Brain microvascular endothelial cell (primary cell): ENCODE measurements at places on chromosomes 6 and 20.

DNA sequence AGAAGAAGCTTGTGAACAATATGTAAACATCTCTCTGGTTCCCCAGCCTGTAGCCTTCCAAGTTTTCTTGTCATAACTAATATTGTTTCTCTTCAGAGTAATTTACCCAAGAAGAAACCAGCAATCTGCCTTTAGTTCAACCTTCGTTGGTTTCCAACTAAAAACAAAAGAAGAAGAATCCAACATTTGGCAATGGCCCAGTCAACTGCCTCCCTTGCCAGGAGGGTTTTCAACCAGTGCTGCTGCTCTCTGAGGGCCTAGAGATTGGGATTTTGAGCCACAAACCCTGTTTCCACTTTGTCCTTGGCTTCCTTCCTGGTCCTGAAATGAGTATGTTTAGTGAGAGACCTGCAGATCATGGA lies 395.8 kb upstream of the CNR1 start:
- DNase-seq: no peak

DNA sequence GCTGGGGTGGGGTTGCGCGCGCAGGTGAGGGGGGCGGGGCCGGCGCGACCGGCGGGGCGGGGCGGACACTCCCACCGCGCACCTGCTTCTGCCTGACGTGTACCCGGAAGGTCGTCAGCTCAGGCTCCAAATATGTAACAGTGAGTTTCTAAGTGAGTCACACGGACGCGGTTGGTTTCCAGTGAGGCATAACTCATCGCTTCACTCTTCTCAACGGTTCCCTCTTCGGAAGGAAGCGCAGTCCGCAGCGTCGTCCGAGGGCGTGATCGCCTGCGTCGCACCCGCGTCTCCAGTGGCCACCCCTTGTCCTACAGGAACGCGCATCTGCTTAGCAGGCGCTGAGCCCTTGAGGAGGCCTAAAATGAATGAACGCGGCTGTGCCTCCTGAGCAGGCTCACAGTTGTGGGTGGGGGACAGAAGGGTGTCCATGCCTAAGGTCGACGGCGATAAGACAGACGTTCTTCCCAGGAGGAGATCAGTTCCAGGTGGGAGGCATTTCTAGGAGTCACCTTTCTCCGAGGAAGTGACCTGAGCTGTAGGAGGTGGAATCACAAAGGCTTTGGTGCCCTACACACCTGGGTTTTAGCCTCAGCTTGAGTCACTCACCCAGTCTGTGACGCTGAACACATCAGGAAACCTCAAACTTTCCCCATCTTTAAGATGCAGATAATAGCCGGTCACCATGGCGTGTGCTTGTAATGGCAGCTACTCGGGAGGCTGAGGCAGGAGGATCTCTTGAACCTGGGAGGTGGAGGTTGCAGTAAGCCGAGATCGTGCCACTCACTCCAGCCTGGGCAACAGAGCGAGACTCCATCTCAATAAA lies 50.9 kb upstream of the EZR start:
- peak; percentile 96 for DNase-seq

DNA sequence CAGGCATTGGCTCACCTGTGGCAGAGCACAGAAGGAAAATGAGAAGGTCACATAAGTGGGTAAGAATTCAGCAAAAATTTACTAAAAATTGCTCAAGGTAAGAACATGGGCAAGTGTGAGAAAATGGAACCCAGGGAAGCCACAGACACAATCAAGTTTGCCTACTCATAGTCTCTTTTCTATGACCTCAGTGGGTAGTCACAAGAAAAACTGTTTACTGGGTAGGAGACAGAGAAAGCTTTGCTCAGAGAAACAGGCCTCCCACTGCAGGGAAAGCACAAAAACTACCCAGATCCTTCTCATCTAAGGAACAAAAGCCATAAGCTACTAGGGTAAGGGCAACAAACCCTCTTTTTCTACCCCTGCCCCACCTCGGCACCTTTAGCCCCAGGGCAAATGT lies 35.2 kb downstream of the FAM184A start:
- DNase-seq: no peak

DNA sequence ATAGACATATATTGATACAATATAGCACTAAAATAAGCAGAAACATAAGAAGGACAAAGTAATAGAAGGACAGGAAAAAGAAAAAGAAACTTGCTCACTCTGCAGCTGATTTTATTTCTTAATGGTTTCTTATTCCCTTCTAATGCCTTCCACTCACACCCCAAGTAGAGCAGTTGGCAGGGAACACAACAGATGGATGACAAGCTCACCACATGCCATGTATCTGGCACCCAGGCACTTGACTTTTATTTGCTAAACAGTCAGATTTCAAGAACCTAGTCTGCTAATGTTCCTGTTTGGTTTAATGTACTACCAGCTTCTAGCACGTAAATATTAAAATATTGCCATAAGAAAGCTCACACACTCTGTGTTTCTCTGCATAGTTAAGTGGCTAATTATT lies 87.1 kb downstream of the COL19A1 start:
- DNase-seq: no peak

GRCh38 chr6:16503970-16504415 lies 257.3 kb downstream of the ATXN1 start:
- no peak for DNase-seq

DNA sequence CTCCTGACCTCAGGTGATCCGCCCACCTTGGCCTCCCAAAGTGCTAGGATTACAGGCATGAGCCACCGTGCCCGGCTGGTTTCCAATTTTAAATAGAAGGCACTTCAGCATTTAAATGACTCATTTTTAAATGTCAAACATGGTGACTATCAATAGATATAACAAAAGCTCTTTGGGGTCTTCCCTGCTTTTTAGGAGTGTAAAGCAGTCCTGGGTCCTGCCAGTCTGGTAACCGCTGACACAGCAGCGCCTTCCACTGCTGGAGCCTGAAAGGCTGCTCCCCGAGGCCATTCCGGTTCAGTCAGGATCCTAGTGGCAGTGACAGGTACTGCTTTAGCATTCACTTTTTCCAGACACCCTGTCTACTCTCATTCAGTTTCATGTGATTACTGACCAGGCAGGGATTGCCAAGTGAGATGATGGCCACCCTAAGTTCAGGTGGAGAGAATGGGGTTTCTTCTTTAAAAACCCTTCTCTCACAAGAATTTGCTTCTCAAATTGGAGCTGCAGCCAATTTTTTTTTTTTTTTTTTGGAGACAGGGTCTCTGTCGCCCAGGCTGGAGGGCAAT lies 5.1 kb downstream of the DIDO1 start:
- peak; percentile 63 for DNase-seq

DNA sequence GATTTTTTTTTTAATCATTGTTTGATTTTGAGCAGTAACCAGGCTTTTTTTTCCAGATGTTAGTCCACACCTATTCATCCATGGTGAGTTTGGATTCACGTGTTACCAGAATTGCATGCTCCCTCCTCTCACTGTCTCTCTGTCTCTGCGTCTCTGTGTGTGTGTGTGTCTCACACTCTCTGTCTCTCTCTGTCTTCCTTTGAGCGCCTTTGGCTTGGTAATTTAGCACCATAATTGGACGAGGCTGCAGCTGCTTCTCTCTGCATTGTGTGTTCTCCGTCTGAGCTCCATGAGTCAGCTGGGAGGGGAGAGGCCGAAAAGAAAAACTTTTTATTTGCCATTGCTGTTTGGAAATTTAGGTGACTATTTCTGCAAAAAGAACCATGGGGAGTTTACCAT lies 3.4 kb downstream of the TFAP2B start:
- DNase-seq: peak; percentile 5

GRCh38 chr6:13217206-13217905 lies 111.0 kb downstream of the TBC1D7 start:
- no peak for DNase-seq

DNA sequence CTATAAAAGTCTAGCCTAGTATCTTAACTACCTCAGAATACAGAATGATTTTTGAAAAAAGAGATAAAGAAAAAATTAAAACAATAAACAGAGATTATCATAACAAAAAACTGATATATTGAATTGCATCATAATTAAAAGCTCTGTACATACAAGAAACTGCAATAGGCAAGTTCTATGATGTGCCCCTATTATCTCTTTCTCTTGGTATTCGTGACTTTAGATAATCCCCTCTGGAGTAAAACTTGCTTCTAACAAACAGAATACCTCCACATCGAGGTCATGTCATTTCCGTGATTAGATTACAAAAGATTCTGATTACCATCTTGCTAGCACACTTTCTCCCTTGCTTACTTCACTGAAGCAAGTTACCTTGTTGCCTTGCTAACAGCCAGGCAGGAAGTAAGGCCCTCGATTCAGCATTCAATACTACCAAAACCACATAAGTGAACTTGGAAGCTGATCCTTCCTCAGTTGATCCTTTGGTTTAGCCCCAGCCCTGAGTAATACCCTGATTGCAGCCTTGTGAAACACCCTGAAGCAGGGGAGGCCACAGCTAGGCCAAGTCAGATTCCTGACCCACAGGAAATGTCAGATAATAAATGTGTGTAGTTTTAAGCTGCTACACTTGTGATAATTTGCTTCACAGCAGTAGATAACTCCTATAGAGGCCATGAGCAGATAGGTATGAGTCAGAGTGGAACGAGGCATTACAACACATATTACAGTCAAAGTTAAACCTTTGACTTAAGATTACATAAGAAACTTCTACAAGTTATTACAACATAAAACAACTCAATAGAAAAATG lies 53.7 kb upstream of the TMX4 start:
- peak; percentile 77 for DNase-seq

DNA sequence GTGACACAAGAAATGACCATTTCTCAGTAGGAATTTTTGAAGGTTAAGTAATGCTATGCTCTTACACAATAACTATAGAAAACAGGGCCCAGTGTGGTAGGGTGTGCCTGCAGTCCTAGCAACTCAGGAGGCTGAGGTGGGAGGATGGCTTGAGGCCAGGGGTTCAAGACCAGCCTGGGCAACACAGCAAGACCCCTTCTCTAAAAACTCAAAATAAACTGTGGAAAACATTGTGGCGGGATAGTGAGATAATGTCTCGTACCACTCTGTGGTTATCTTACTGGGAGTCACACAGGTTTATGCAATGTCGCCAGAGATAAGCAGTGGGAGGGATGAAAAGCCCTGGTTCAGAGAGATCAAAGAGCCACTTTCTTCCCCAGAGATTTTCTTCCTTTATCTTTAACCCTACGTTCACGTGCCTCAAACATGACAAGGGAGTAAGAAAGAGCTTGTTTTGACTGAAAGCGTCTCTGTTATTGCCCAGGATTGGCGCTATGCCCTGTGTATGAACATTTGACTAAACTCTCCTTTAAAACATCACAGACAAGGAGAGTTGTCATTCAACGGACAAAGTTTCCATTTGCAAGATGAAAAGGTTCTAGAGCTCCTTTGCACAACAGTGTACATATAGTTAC lies 13.9 kb downstream of the GCM1 start:
- no peak for DNase-seq

DNA sequence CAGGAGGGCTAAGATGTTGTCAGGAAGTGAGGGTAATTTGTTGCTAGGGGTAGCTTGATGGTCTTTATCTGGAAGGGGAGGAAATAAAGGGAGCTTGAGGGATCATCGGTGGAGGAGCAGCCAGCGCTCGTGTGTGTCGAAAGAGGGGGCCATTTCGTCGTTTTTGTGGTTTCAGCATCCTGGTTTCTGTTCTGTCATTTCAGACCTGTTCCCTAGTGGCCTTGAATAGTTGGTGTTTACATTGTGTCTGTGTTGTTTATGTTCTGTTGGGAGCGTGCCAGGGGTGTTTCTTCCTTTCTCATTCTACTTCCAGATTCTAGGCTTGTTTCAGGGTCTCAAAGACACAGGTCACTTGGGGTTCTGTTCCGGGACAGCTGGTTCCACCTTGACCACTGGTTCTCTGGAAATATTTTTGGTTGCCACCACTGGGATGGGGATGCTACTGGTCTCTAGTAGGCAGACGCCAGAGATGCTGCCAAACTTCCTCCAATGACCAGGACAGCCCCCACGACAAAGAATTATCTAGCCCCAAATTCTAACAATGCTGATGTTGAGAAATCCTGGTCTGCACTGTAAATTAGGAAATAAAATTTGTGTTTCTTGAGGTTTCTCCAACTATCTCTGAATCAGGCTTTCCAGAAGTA lies 113.9 kb upstream of the NAA20 start:
- peak; percentile 43 for DNase-seq

GRCh38 chr6:139337001-139337400 lies 37.4 kb downstream of the CITED2 start:
- no peak for DNase-seq

- no peak for DNase-seq
Observed at GRCh38 chr6:157645201-157645795, 177.7 kb upstream of the SNX9 start.

DNA sequence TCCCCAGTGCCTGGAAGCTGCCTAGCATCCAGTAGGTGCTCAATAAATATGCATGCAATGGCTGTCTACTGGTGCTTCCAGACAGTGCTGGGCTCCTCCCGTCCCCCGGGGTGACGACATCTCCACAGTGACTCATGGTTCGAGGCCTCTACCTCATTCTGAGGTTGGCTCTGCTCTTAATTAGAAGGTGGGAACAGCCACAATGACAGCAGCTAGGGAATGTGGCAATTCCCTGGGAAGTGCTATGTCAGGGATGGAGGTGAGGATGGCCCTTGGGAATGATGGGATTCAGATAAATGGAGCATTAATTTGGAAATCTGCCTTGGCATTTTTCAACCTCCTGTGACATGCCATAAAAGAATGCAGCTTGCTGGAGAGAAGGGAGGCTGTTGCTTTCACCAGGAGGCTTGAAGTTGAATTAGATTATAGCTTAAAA lies 43.5 kb upstream of the NFATC2 start:
- DNase-seq: peak; percentile 89

- peak; percentile 65 for DNase-seq
Observed at GRCh38 chr6:17393892-17394631, 667 bp downstream of the CAP2 start.

- DNase-seq: no peak
Observed at GRCh38 chr6:142195862-142196541, 48.9 kb downstream of the VTA1 start.

DNA sequence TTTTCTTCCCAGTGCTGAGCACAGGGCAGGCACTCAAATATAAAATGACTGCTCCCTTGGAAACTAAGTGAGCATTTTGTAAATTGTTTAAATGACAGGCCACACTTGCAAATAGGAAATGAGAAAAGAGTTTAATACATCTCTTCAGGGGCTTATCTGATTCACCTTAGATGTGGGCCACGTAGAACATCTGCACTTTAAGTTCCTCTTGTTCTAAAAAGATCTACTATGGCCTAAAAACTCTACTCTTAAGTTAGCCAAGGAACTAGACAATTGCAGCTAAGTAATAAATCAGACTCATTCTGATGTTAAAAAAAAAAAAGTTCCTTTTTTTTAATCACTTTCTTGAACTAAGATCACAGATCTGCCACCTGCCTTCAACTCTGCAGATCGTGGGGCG lies 126.3 kb downstream of the KIF16B start:
- DNase-seq: no peak

DNA sequence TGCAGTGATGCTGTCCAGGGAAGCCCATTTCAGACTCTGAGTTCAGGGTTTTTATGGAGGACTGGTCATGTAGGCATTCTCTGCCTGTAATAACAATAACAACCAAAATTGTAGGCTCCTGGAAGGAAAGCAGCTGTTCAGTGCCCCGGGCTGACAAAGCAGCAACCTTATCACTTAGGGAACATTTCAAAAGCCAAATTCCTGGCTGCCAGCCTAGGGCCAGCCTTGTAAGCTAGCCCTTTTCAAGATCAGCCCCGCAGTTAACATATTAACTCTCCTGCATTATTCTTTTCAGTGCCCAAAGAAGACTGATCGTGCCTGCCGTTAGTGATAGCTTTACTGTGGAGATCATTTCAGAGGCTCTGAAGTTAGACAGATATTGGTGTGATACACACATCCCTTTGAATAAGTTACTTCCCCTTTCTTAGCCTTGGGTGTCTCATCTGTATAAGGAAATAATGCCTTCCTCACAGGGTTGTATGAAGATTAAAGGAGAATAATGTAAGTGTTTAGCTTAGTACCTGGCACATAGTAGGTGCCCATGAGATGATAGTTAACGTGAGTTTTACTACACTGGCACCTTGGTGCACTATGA lies 44.1 kb downstream of the CTNNBL1 start:
- DNase-seq: no peak

- DNase-seq: no peak
Observed at GRCh38 chr6:18561037-18561750, 174.0 kb downstream of the RNF144B start.
